GM23338 (cell line): ENCODE measurements at places on chromosomes 3 and 15.

- peak; percentile 46 for DNase-seq
These were observed 51.5 kb downstream of the SST start for GRCh38 chr3:187618722-187619121.

DNA sequence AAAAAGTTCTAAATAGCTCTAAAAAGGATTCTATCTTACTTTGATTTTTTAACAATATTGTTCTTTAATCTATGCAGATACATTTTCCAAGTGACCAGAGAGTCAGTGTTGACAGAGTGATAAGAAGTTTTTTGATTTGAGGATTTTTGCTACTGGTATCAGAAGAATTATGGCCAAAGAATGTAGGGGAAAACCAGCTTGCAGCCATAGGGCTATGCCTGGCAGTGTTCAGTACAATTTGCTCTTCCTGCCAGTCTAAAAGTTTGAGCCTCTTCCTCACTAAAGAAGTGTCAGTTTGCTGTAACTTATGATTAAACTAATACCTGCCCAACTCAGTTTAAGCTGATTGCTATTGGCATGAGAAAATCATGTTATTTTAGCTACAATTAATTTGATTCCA is 35.3 kb upstream of the FSIP1 start:
- no peak for DNase-seq

DNA sequence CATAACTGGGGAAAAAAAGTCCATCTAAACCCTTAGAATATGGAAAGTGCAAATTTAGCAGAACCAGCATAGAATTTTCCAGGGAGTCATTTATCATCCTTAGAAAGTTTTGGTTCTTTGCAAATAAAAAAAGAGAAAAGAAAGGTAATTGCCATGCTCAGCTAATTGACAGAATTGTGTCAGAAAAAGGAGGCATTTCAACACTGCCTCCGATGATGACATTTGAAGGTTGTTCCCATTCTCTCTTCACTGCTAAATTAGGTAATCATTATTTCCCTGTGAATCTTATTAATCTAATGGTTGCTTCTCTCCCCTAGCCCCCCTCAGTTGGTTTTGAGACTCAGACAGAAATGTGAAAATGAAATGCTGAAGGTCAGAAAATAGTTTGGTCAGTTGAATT is 139.2 kb downstream of the PDCD6IP start:
- DNase-seq = no peak

DNA sequence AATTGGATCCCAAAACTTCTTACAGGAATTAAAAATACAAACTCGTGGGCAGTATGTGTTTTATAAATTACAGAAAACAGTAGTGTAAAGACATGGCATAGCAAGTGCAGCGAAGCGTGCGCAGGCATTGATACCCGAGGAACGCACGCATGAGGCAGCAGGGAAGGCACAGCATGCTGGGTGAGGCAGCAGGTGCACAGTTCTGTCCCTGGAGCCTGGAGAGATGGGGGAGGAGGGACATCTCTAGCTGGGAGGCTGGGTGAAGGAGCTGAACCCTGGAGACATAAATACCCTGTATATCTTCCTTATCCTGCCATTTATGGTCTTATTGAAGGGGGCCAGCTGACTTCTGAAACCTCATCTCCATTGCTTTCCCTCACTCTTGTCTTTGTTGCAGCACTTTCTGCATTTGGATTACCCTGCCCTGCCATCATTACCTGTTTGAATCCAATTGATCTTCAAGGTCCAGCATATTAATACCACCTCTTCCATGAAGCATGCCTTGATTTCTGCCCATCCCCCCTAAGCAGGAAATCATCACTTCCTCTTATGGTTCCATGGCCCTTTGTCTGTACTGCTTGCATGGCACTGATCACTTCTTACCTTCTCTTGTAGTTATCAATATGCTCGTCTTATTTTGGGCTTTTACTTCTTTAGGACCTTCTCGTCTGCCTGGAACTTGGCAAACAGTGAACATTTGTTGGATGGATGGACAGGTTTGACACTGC is 20.5 kb downstream of the LPP start:
- DNase-seq = no peak

DNA sequence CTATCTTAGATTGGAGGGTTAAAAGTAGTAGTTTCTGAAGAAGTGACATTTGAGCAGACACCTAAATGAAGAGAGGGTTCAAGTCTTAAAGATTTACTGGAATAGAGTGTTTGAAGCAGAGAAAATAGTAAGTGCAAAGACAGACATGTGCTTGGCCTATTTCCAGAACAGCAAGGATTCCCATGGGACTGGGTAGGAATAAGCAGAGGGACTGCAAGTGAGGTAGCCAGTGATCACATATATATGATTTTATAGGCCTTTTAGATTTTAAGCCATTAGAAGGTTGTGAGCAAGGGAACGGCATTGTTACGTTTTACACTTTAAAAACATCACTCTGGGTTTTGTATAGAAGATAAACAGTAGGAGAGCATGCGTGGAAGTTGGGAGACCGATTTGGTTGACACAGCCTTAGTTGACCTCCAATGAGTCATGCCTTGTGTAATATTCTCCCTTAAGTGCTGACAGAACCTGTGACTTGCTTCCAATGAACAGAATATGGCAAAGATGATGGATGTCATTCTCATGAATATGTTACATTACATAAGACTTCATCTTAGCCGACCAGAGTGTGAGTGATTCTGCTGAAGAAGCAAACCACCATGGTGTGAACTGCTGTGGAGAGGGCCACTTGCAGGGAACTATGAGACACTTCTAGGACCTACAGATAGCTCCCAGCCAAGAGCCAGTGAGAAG is 37.1 kb upstream of the SLC4A7 start:
- no peak for DNase-seq

DNA sequence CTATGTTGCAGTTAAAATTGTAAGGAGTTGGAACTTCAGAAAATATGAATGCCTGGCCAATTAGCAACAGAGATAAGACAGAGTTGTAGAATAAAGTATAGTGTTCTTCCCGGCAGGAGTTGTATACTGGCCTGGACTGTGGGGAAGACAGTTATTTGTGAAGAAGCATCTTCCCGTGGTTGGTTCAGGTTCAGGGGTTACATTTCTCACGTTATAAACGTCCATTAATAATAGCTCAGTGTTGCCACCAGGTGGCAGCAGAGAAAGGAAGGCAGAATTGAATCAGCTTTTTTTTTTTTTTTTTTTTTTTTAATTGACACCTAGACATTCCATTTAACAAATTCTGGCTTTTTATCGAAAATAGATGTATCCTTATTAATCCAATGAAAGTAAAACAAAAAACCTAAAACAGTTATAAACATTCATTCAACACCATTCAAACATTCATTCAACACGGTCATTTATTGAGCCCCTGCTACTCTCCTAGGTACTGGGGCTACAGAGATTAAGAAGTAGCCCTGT is 66.4 kb upstream of the NR2E3 start:
- peak; percentile 79 for DNase-seq

DNA sequence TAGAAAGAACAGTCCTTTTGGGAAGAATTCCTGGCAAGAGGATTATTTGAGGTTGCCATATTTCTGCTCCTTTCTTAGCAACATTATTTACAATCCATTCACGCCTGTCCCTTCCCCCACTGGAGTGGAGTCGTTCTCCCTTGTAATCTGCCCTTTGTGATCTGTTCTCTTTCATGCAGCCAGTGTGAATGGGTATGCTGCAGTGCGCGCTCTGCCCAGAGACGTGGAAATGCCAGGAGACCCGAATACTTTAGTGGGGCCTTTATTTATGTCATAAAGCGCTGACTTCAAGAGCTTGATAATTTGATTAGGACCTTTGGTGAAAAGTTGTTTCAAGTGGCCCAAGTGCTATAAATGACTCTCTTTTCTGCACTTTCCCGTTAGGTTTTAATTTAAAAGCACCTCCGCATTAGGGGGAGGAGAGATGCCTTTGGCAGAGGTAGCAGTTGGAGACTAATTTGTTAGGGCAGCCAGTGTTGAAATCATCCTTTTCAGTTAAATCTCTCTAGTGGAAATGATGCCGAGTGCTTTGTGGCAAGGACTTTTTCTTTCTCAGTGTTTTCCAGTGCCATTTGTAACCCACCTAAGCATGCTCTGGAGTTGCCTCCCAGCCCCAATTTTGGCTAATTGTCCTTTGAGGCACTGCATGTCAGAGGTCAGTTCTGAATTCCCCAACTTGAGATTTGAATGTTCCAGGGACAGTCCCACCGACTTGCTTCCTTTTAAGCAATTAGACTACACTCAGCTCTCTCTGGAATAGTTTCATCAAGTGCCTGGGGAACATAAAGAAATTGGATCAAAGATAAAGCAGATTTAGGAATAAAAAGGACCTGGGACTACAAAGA is 52.4 kb downstream of the PSMD6 start:
- DNase-seq = peak; percentile 58

GRCh38 chr15:69104050-69104750 is 56.2 kb upstream of the GLCE start:
- no peak for DNase-seq

DNA sequence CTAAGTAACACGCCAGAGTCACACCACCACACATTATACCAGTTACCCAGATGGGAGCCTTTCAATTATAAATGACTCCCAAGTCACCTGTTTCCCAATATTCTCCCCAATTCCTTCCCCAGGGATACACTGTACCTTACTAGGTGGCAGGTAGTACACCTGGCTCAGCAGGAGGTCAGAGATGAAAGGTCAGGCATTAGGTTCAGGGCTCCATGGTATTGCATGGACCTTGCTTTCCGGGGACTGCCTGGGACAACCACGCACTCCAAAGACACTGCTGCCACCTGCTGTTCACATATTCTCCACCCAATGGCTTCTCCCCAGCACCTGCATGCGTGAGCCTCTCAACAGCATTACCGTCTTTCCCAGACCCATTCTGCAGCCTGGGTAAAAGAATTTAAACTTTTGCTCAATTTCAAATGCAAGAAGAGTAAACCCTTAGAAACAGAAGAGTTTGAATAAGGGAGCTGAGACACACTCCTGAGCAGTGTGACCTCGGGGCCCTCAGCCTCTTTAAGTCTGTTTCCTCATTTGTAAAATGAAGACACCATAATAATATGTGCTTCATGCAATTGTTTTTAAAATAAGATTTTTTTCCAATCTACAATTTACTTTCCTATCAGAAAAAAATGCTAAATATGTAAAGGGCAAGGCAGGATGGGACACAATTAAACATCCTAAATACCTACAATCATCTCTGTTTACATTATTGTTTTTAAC is 28.0 kb upstream of the LACTB start:
- DNase-seq = peak; percentile 95

DNA sequence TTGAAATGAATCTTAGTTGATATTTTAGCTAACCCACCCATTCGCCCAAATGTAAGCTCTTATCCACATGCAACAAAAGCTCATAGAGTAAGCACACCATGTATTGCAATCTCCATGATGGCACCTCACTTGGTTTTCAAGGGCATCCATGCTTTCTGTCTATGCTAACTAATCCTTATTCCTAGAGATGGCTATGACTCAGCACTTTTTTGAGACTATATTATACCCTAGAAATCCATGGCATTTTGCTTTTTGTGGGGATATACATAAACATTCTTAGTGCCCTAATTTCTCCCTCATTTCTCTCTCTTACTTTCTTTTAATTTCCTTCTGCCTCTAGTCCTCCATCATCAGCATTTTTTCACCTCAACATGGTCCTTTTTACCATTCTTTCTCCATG is 168.5 kb upstream of the STT3B start:
- no peak for DNase-seq

GRCh38 chr3:149992416-149993058 is 21.8 kb upstream of the PFN2 start:
- DNase-seq = peak; percentile 71

DNA sequence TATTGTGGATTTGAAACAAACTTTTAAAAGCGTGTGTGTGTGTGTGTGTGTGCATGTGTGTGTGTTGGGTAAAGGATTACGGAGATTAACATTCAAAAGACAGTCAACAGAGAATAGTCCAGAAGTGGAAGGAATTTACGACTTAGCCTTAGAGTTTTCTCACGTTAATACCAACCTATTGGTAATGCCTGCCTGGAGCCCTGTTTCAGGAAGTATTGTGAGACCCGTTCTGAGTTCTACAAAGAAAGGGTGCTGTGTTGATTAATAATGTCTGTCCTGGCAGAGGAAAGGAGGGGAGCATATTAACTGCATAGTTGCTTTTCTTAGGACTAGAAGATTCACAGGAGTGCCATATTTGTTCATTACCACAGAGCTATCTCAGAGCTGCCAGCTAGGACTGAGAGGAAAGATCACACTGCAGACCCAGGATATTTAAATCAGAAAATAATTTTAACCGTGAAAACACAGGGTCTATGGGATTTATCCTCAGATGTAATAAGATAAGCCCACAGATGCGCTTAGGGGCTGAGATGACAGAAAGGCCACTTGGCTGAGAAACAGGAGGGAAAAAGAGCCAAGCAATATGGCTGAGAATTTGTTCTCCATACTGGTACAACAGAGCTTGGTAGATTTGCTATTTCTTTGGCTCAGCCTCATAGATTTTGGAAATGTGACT is 40.5 kb upstream of the FRMD4B start:
- DNase-seq = no peak

DNA sequence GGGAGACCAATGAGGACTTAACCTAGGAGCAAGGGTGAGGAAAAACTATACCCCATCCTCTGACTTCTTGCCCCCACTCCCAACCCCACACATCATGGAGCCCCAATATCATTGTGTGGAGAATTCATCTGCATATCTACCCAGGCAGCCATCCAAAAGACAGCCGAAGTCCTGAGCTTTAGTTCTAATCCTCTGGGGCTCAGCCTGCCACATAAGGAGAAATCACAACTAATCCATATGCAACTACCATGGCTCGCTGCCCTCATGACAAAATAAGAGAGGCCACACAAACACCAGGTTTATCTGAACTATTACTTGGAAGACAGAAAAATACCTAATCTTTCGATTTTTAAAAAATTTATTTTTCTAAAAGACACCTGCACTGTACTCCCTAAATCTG is 17.7 kb downstream of the HEXA start:
- no peak for DNase-seq

DNA sequence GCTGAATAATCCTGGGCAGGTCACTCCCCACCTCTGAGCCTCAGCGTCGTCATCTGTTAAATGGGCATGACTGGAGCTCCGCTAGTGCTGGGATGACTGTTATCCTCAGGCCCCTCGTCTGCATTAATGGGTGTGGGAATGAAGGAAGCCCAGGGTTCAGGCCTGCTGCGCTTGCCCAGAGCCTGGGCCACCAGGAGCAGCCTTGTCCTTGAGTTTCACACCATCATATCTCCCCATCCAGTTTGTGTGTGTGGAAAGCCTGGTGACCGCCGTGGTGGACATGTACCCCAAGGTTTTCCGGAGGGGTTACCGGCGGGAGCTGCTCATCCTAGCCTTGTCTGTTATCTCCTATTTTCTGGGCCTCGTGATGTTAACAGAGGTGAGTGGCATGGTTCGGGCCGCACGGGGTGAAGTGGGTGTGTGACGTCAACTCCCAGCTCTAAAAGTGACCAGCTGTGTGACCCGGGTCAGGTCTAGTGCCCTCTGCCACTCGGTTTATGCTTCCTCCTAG is 63.5 kb upstream of the SLC6A1 start:
- DNase-seq = no peak

GRCh38 chr15:41510728-41511127 is 2.9 kb downstream of the LTK start:
- no peak for DNase-seq

- no peak for DNase-seq
These were observed 304.6 kb upstream of the TBC1D5 start for GRCh38 chr3:18047052-18047451.
